Stimulated activated CD8-positive, alpha-beta memory T cell treated with anti-CD3 and anti-CD28 coated beads, Interleukin-15, amount 100 ng/mL, for 48 hours (primary cell): ENCODE measurements at places on chromosomes 6 and 20.

GRCh38 chr20:41214202-41214601 is 76.9 kb downstream of the PLCG1 start:
- DNase-seq = no peak

DNA sequence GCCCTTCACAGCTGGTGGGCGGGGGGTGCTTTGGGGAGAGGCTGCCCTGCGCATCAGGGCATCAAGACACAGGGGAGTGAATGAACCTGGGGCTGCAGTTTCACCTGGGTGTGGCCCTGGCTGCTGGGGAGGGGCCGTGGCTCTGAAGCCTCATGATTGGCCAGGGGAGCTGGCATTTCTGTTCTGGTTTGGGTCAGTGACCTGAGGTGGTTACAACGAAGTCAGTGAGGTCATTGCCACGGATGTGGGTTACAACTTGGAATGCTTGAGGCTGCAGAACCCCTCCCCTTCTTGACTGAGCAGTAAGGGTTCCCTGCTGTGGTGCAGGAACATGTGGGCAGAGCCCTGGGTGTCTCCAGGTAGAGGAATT is 3.0 kb downstream of the TCEA2 start:
- DNase-seq = peak; percentile 65

GRCh38 chr6:76789580-76789979 is 673.7 kb downstream of the HTR1B start:
- DNase-seq = no peak

GRCh38 chr6:71349976-71350615 is 61.5 kb downstream of the OGFRL1 start:
- no peak for DNase-seq

DNA sequence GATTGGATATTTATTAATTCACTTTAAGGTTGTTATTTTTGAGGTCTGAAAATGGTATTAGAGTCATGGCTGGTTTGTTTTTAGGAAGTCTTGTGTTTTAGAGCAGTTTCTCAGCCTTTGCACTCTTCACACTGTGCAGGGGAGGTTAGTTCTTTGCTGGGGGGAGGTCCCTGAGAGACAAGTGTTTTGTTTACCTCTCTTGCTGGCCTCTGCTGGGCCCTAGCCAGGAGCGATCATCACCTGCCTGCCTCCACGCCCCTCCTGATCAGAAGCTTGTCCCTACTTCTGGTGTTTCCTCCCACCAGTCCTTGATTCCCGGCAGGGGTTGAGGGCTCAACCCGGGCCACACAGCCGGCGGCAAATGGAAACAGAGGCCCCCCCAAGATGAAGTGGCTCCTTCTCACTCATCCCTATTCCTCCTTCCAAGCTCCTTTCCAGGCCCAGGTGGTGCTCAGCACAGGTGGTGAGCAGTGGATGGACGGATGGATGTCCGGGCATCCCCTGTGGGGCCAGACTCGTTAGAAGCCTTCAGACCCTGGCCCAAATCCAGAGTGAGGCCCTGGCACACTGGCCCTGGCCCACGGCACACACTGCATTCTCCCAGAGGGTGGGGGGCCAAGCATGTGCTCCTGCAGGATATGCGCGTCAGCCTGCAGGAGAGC is 51.3 kb downstream of the GRM4 start:
- no peak for DNase-seq

GRCh38 chr20:2762578-2763131 is 37.8 kb downstream of the CPXM1 start:
- DNase-seq = no peak

DNA sequence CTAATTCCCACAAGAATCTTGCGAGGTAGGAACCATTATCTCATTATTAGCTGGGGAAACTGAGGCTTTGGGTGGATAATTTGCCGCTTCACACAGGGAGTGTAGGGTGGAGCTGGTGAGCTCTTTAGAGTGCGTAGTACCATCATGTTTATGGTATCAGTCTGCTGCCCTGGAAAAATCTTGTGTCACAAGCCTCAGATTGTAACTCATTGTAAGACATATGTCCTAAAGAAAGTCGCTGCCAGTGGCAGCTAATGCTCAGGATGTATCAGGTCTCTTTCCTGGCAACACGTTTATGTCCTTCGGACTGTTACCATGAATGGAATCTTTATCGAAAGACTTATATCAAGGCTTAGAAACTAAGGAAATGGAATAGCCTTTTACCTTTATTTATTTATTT is 1.9 kb downstream of the ZFAND3 start:
- DNase-seq = no peak

DNA sequence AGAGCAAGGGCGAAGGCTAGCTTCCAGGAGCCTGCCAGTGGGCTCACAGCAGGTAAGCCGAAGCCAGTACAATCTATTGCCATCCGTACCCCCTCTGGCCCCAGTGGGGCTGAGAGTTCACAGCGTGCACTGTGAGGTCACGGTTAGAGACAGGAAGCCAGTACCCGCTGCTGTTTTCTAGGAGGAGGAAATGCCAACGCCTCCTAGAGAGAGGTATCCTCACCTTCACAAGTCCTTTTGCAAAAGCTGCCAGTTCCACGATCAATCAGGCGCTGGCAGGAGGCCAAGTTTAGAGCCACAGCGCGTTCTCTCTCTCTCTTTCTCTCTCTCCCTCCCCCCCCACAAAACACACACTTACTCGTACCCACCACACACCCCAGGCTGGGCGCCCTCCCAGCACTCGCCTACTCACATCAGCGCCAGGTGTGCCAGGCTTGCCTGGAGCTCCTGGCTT is 22.5 kb downstream of the COL9A1 start:
- DNase-seq = no peak

DNA sequence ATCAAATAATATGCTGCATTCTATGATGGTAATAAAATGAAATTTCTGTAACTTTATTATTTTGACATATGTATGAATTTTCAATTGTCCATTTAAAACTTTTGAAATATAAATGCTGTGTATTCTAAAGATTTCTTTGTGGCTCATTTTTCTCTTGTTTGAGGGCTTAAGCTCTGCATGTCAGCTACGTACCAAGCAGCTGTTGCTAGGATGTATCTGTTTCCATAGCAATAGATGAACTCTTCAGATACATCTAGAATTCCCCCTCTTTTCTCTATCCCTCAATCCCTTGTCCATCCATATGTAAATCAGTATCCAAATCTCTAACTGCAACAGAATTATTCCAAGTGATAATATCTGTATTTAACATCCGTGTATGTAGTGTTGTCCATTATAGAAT is 76.5 kb upstream of the OPRM1 start:
- DNase-seq = no peak

GRCh38 chr6:106182455-106182854 is 96.3 kb downstream of the PRDM1 start:
- DNase-seq = no peak

GRCh38 chr20:36591281-36591680 is 14.3 kb upstream of the RAB5IF start:
- DNase-seq = no peak

GRCh38 chr6:36539814-36540568 is 7.3 kb downstream of the STK38 start:
- DNase-seq = no peak

DNA sequence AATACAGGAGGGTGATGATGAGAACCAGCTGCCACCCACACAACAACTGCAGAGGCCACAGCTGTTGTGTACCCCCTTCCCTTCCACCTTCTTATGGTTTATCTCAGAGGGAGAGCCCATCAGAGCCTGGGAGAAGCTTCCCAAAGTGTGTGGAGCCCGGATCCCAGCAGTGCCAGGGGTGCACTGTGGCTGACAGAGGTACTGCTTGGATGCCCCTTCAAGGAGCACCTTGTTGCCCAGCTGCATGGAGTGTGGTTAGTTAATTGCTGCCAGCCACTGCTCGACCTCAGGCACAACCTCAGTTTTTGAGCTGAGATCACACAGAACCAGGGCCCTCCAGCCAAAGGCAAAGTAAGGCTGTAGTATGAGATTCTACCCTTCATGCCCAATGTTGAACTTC is 13.0 kb downstream of the PI3 start:
- DNase-seq = no peak

- DNase-seq = no peak
These were observed 72.3 kb upstream of the IFNGR1 start for GRCh38 chr6:137291441-137291840.

- DNase-seq = no peak
These were observed 107.3 kb upstream of the SNX9 start for GRCh38 chr6:157715728-157716164.

DNA sequence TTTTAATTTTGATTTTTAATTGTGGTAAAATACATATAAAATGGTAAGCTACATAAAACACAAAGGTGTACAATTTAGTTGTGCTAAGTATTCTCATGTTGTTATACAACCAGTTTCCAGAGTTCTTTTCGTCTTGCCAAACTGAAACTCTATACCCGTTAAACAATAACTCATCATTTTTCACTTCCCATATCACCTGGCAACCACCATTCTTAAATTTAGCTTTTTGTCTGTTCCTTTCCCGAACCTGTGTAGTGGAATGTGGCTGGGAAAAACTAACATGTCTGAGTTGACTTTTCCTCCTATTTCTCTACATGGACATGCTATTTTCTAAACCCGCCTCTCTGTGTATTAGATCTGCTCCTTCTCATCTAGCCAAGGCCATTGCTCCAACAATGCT is 27.6 kb downstream of the RPRD1B start:
- no peak for DNase-seq

DNA sequence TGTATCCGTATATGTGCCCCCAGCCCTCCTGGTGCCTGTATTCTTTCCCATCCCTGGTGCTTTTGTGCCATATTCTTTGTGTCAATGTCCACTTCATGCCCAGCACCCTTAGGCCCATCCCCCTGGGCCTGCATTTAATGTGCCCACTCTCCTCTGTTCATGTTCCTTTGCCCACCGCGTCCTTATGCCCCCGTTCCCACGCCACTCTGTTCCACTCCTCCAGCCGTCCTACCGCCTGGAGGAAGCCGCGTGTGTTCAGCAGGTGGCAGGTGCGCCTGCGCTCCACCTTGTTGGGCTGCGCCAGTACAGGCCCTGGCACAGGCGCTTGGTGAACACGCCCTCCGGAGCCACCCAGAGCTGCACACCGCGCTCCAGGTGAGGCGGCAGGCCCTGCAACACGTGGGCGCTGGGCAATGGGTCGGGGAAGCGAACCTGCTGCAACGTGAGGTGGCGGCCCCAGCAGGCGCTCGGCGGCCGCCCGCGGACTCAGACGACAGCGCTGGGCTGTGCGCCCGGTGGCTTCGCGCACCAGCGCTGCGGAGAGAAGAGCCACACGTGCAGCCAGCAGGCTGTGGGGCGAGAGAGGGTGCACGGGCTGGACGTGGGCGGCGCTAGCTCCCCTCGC is 4.0 kb upstream of the FOXS1 start:
- no peak for DNase-seq

- DNase-seq = no peak
These were observed 113.9 kb downstream of the EDN1 start for GRCh38 chr6:12403947-12404647.

DNA sequence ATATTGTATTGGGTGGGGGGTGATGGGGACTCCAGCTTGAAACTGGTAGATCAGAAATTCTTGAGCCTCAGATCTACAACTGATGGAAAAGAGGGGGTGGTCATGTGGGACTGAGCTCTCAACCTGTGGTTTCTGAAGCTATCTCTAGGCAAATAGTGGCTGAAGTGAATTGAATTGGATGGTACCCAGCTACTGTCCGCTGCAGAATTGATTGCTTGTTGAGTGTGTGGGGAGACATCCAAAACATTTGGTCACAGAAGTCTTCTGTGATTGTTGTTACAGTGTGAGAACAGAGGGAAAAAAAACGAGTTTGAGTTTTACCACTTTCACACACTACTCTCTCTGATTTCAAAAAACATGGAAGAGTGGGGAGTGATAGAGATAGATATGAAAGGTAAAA is 14.8 kb downstream of the CDS2 start:
- DNase-seq = no peak

DNA sequence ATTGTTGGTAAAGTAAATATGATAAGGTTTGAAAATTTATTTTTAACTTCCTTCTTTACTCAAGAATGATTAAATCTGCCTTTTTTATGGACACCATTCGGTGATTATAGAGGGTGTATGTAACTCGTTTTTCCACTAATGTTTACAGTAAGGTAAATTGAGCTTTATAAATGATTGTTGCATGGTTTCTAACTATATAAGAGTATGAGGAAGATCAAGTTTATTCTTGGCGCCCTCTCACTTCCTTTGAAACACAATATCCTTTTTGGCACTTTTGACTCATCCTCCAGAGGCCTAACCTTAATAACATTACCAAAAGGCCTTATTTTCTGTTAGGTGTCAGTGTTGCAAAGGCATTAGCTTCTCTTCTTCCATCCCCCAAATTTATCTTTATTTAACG is 41.8 kb upstream of the MTRF1L start:
- no peak for DNase-seq

GRCh38 chr6:161353208-161353613 is 79.3 kb upstream of the AGPAT4 start:
- DNase-seq = no peak

DNA sequence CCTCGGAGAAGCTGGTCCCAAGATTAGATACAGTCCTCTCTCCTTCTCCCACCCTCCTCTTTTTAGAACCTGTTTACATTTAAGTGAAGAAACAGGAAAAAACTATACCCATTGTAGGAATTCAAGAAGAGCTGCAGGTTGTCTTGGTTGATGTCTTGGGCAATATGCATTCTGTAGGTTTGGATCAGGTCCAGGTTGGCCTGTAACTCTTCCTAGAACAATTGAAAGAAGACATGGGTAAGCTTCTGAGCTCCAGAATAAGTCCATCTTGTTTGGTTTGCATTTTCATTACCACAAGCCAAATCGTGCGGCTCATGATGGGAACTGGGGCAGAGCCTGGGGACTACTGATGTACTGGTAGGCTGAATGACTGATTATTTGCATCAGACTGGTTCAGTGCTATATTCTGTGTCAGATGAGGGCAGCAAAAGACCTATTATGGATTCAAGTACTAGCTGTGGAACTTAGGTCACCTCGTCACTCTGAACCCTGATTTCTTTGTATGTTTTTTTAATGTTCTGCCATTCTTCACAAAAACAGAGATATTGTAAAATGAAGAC is 20.3 kb upstream of the SLA2 start:
- no peak for DNase-seq

DNA sequence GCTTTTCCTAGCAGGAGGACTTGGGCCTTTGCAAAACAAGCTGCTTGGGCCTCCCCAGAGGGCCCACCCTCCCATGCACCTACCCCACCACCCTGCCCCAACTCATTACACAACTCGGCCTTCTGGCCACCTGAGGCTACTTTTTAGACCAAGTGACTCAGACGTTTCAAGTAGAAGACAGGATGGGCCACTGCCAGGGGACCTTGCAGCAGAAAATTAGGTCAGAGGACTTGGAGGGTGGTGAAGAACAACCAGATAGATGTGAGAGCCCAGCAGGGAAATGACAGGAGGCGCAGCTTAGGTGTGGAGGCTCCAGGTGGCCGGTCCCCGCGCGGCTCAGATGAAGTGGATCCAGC is 1.4 kb downstream of the PPP1R3D start:
- no peak for DNase-seq
